Ureter (tissue), 1 donor: ENCODE measurements at places on chromosomes 13 and 19. TPM values are rescaled to one million over a fixed set of nuclear protein-coding genes. Genes with fewer than 3 reads are reported as not detected.
A peak's percentile ranks its signal among the peaks of the same experiment; 100 is the strongest.

DNA sequence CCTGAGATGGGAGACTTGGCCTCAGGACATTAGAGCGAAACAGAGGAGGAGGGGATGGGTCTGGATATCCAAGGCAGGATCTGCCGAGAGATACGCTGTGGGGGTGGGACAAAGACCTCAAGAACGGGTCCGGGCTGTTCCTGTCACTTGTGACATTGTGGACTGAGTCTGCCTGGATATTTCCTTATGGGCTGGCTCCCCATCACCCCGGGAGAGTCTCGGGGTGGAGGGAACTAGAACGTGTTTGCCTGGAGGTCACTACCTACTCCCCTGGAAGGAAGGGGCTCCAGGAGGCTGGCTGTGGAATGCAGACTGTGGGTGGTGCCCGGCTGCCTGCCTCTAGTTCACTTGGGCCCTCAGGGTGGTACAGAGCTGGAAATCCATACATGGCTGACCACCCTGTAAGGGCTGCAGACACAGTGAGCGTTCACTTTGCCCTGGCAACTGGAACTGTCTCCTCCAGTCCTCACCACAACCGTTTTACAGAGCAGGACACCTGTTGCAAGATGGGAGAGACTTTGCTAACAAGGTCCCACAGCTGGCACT lies 26.4 kb downstream of the DNM2 start:
- DNase-seq = no peak

- no peak for DNase-seq
Observed at GRCh38 chr13:37385248-37385647, 213.3 kb downstream of the POSTN start.

TMEM238 gene
- 20.8 TPM for total RNA-seq

DNA sequence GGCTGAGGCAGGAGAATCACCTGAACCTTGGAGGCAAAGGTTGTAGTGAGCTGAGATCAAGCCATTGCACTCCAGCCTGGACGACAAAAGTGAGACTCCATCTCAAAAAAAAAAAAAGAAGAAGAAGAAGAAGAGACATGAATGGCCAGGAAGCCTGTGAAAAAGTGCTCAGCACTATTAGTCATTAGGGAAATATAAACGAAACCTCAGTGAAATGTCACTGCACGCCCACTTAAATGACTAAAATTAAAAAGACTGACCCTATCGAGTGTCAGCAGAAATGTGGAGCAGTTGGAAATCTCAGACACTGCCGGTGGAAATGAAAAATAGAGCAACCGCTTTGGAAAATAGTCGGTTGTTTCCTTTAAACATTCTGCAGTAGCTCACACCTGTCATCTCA lies 5.5 kb upstream of the TYROBP start:
- DNase-seq = no peak

SIGLECL1 gene
- not detected for total RNA-seq

- no peak for DNase-seq
Observed at GRCh38 chr13:113359571-113359970, 4.4 kb downstream of the GRTP1 start.

DNA sequence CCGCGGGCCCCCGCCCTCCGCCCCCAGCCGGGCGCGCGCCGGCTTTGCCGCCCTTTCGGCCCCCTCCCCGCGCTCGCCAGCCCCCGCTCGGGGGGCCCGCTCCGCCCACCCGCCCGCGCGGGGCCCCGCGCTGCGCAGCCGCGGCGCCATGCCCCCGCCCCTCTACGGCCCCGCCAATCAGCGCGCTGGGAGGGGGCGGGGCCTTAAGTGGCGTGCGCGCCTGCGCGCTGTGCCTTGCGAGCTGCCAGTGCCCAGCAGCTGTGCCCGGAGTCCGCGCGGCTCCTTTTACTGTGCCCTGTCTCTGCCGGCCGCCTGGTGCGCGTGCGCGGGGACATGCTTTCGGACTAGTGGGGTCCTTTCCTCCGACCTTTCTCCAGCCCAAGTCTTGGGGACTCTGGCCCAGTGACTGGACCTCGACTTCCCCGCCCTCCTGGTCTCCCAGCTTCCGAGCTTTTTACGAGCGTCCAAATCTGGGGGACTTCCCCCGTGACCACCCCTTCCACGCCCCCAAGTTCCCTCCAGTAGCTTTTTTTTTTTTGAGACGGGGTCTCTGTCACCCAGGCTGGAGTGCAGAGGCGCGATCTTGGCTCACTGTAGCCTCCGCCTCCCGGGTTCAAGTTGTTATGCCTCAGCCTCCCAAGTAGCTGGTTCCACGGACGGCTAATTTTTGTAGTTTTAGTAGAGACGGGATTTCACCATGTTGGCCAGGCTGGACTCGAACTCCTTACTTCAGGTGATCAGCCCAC lies at the start of gene MBD3:
Gene MBD3 (minus strand): TSS at position 111 of the 746 bp plus-strand sequence. CDS start 234 bp downstream, outside the sequence.
- DNase-seq = peak; percentile 91

GRCh38 chr13:25111585-25111956 lies 15.6 kb downstream of the PABPC3 start:
- no peak for DNase-seq
